ENCODE measurements at places on chromosomes 3 and 15.

DNA sequence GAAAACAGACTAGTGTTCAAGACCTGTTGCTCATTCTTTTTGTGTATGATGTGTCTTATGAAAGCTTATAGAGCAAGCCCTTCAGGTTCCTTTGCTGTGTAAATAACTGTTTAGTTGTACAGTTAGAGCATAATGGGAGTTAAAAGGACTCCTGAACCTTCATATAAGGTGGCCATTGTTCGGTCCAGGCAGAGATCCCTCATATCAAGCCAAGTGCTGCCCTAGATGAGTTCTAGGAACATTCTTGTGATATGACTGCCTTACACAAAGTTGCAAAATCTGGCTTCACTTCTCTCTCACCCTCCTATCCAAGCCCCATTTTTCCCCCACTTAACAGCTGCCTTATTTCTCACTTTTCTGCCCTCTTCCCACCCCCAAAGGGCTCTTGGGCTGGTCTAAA is 26.9 kb downstream of the GYG1 start:
- peak; percentile 29 for DNase-seq

GRCh38 chr3:17386432-17386831 is 356.0 kb downstream of the TBC1D5 start:
- DNase-seq: no peak

- DNase-seq: no peak
Measured at GRCh38 chr3:197957790-197958133, 2.3 kb upstream of the LMLN start.

GRCh38 chr15:60729850-60730458 is 251.0 kb upstream of the ICE2 start:
- no peak for DNase-seq

GRCh38 chr3:193743702-193744047 is 150.7 kb downstream of the OPA1 start:
- no peak for DNase-seq

DNA sequence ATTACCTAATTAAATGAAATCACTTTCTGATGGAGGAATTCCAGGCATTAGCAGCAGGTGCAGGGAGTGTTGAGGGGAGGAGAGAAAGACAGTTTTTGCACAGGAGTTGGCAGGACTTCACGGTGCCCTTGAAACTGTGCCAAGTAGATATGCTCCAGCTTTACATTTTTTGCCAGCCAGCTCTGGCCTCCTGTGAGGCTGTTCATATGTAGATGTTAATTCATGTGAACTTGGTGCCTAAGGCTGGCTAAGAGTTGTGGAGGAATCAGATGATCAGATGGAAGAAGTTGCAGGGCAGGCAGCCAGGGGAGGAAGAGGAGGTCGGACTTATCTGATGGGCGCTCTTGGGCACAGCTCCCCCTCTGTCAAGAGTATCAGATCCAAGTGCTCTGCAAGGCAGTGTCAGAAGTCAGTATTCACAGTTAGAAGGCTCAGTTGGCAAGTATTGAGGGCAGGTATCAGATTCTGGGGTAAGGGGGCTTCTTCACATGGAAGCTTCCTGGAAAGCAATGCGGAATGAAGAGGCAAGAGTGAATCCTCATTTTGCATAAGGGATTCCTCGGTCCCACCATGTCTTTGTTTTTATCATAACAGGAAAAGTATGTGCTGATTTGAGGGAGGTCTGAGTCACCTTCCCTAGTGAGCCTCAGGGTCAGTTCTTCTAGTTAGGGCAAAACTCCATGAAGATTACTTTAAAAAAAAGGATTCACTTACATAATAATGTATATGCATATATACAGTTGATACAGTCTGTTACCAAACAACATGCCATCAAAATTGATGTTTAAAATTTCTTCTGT is 172.6 kb upstream of the UMPS start:
- DNase-seq: peak; percentile 75

DNA sequence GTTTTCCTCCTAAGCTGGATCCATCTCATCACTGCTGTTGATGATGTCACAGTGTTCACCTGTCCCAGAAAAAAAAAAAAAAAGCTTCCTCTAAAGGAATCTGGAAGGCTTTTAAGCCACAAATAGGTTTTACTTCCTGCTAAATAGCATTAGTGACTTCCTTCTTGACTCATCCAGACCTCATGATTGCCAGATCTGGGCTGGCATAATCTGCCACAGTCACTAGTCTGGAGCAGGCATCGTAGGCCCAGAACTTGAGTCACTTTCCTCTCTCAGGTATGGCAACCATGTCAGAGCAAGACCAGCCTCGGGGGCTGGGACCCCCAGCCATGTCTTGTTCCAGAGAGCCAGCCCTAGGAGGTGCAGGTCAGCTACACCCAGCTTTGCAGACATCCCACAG is 266.5 kb upstream of the CADM2 start:
- no peak for DNase-seq

DNA sequence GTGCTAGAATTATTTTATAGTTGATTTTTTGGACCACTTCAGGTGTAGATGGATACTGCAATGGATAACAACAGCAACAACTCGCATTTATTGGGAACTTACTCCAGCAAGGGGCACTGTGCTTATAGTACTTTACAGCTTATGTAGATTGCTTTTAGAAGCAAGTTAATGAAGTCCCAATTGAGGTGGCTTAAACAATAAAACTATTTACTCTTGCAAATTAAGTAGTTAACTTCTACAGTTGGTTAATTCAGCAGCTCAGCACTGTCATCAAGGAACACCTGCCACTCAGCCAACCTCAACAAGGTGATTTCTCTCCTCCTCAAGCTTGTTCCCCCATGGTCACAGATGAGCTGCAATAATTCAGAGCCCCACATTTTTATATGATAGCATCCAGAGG is 124.1 kb downstream of the RASA2 start:
- DNase-seq: no peak

GRCh38 chr3:48451270-48451669 is 4.7 kb downstream of the ATRIP start:
- no peak for DNase-seq

DNA sequence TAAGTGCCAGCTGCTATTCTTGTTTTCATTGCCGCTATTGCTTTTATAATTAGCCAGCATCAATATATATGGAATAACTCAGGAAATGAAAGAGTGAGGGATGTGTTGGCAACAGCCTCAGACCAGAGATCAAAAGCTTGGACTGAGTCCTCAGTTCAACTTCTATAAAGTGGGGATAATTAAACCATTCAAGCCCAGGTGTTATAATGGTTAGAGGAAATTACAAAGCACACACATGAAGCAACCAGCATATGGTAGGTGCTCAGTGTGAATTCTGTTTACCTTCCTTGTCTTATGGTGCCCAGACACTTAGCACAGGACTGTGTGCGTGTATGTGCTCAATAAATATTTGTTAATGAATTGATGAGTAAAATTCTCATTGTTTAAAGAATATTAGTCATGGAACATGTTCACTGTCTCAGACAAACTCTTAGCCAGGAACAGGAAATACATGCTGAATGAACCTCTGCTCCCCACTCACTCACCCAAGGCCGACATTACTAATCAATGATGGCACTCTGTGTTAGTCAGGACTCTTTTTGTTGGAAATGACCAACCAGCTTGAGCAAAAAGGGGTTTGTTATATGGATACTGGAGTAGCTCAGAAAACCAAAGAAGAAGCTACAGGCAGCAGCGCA is 16.7 kb upstream of the CCDC174 start:
- DNase-seq: no peak

DNA sequence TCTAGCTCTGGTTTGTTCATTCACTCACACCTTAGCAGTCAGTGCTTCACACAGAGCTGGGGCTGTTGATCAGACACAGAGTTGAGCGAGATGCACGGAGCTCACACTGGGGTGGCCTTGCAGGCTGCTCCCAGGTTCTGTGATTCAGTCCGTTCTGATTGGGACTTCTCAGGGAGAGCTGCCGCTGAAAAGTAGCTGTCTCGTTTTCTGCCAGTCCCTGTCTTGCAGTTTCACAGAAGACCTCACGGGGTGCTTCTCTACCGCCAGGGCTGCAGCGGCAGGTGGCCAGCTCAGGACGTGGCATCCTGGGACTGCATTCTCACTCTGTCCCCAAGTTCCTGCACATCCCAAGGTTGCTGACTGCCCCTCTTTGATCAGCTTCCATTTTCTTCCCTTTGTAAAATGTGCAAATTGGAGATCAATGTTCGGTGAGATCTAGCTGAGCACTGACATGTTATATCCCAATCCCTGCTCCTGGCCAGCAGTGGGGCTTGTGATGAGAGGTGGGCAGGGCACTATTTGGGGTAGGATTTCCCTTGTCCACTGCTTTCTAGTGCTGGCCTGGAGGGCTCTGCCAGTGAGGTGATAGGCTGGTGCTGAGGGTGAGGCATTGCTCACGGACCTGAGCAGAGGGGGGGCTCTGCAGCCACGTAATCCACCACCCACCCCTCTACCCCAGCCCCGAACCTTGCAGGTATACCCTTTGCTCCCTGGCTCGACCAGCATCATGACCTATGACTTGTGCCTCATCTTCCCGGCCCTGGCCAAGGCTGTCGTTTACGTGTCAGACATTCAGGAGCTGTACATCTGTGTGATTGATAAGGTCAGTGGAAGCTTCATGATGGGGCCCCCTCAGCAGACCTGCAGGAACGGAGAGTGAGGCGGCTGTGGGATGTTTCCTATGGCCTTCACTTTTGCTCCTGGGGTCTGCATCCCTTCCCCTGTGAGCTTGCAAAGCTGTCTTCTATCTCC is 5.3 kb upstream of the TXNRD3 start:
- DNase-seq: no peak

DNA sequence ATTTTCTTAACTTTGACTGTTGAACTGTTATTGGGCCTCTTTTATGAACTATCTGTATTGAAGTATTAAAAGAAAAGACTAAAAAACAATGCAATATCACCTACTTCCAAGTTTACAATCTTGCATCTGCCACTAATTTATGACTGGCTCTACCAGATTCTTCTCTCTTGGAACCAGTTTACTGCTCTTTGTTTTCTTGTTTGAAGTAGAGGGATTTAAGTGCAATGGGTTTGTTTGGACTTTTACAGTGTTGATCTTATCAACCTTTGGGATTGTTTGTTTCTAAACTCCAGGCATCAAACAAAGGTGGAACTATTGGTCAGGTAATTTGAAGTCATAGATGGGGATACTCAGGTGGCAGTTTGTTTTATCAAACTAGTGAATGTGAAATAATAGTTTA is 43.0 kb upstream of the MEIS2 start:
- DNase-seq: no peak

- no peak for DNase-seq
Measured at GRCh38 chr15:40055576-40056293, 16.8 kb upstream of the SRP14 start.

DNA sequence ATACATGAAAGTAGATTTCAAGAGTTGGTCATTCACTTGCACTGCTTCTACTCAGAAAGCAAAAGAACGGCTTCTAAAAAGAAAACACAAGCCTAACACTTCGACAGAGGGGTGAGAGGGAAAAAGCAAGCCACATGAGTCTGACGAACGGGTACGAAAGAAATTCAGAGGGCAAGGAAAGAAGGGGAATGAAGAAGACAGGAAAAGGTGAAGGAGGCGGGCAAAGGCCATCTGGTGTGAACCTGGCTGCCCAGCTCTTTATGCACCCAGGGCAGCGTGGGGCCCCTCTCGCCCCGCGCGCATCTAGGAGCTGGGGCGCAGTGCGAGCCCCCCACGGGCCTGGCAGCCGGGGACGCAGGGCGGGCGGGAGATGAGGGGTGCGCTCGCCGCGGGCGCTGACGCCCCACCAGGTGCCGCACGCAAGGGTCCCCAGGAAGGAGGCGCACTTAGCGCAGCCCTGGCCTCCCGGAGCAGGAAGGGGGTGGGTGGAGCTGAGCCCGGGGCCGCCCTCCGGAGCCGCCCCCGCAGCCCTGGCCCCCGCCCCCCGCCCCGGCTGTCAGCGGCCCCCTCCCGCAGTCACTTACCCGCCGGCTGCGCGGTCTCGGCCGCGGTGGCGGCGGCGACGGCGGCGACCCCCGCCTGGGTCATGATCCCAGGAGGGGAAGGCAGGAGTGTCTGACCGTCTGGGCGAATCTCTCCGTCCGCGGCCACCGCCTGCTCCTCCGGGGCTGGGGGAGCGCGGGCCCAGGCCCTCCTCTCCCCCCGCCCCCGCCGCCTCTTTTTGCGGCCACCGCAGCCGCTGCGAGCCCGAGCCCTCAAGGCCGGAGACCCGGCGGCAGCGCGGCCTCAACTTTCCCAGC is at the start of gene USF3:
Gene USF3, minus strand, starts transcription at position 857 of the 860 bp plus-strand sequence. CDS start 21,764 bp downstream, outside the sequence.
- DNase-seq: peak; percentile 60

DNA sequence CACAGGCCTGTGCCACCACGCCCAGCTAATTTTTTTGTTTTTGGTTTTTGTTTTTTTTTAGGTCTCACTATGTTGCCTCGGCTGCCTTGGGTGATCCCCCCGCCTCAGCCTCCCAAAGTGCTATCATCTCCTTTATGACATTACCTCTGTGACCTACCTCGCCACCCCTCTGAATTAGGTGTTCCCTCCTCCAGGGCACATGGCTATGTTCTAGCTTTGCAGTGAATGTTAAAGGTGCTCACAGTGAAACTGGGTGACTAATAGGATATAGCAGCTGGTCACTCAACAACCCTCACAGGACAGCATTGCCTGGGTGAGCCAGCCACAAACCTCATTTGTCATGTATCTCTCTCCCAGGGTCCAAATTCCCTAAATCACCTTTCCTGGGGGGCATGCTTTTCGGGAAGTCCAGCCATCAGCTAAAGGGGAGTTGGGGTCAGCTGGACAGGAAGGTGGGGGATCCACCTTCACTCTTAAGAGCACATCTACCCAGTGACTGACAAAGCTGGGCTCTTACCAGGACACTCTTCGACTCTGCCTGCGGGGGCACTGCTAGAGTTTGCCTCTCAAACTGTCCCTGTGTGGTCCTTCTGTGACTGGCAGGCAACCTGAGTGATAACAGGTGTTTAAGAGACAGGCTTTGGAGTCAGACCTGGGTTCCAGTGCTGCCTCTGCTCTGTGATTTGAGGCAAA is 1.6 kb upstream of the TTLL3 start:
- DNase-seq: peak; percentile 36

DNA sequence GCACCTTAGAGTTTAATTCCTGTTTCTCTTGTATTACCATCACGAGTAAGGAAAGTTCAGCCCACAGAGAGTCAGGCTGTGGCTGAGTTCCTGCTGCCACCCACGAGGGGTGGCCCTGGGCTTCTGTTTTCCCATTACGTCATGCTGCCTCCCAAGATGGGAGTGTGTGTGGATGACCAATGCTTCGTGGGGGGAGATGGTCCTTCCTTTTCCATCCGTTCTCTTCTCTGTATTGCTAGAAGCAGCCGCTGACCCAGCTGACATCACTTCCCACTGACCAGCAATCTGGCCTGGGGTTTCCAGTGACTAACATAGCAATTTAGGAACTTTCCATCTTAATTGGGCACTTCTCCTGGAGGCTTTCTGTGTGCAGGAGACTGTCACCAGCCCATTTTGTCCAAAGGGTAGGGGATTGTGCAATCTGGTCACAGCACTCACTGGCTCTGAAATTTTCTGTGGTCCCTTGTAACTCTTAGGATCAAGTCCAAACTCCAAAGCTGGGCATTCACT is 9.3 kb downstream of the IRAK2 start:
- DNase-seq: peak; percentile 67

DNA sequence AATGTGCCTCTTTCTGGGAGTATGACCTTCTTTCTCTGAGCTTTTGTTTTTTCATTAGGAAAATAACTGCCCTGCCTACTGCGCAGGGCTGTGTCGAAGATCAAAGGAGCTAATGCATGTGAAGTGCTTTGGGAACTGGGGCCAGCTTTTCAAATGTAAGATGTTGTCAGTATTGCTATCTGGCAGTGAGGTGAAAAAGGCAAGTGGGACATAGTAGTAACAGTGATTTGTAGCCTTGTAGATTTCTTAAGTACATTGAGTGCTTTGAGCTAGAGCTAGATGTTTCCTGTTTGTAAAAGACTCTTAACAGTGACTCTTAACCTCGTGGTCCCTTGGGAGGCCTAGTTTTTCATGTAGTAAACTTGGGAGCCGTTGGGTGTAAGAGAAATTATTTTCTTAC is 126.5 kb downstream of the ECT2 start:
- DNase-seq: no peak

GRCh38 chr3:34381243-34381642 is 582.8 kb downstream of the PDCD6IP start:
- DNase-seq: no peak

- DNase-seq: peak; percentile 64
Measured at GRCh38 chr3:178850450-178851190, 221.0 kb downstream of the ZMAT3 start.

Data from fibroblast of skin of scalp (primary cell).